ENCODE measurements at places on chromosomes 3 and 15. TPM values are rescaled to one million over a fixed set of nuclear protein-coding genes. Genes with fewer than 3 reads are reported as not detected.

DNA sequence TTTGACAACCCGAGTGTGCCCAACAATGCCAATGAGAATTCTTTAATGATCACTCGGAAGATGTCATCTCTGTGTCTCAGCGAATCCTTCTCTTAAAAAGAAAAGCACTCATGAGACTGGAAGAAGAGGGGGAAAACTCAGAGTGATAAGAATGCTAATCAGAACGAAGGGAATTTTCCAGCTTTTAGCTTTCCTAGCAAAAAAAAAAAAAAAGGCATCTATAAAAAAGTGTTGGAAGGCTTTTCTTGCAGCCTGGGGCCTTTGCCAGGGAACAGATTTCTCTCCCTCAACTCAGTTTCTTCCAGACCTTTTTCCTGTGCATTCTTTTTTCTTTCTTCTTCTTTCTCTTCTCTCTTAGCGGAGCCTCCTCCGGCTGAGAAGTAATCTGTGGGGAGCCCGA lies 80.5 kb upstream of the NEO1 start:
- no peak for DNase-seq

GRCh38 chr3:145176907-145177306 lies 984.1 kb downstream of the PLOD2 start:
- no peak for DNase-seq

DNA sequence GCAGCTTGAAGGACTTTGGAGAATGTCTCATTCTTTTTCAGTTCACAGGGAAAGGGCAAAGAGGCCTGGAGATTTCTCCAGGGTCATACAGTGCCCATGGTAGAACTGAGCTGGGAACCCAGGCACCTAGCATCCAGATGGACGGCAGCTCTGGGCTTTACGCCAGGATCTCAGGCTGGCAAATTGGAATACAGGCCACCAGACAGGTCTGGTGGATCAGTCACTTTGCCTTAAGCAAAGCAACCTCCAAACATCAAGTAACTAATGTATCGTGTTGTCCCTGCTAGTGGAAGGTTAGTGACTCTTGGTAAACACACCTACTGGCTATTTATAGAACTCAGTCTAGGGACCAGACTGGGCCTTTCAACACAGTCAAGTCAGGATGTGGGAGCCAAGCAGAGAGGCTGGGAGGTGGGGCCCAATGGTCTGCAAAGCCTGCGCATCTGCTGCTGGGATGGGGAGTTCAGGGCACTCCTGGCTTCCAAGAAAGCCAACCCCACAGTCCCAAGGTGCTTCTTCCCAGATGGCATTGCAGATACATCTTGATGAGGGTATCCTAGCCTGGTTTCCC lies 30.2 kb downstream of the RPLP1 start:
- no peak for DNase-seq

Gene DTWD1
- total RNA-seq, result 23.8 TPM

DNA sequence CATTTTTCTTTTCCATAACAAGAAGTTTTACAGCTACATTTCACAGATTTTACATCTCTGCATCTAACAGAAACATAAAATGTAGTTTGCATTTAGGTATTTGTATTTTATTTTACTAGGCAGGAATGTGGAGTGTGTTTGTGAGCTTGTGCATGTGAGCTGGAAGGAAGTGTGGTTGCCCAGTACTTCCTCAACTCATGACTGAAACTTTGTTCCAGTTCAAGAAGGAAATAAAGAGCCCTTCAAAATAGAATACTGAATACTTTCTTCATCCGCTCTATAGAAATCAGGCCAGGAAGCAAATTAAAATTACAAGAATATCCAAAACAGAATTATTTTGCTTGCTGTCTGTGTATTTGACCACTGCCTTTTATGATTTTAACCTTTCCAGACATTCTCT lies 81.3 kb downstream of the CHL1 start:
- DNase-seq, result no peak

Gene LYSMD4
- 5.6 TPM for total RNA-seq

Gene ALS2CL
- 0.96 TPM for total RNA-seq

DNA sequence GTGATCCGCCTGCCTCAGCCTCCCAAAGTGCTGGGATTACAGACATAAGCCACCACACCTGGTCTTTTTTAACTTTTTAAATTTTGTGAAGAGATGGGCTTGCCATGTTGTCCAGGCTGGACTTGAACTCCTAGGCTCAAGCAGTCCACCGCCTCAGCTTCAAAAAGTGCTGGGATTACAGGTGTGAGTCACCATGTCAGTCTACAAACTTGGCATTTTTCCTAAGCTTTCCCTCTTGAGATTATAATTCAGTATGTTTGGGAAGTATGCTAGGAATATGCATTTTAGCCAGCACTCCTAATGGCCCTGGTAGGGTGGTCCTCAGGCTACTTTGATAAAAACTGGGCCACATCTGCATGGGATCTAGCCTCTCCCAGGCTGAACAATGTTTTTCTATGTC lies 4.4 kb downstream of the WDR73 start:
- peak; percentile 29 for DNase-seq

Gene EIF4E3
- 0.11 TPM for total RNA-seq

Gene TEX55
- not detected for total RNA-seq

DNA sequence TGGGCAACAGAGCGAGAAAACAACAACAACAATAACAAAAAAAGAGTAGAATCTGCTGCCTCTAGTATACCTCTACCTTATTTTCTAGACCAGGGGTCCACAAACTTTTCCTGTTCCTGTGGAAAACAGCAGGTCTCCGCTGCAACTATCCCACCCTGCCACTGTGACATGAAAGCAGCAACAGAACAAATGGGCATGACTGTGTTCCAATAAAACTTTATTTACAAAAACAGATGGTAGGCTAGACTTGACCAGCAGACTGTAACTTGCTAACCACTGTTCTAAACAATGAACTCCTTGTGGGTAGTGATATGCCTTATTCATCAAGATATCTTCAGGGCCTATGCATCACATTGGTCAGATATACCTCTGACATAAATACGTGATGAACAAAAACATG lies 25.3 kb downstream of the POLQ start:
- no peak for DNase-seq

Gene MINAR1
- total RNA-seq, result 0.52 TPM

DNA sequence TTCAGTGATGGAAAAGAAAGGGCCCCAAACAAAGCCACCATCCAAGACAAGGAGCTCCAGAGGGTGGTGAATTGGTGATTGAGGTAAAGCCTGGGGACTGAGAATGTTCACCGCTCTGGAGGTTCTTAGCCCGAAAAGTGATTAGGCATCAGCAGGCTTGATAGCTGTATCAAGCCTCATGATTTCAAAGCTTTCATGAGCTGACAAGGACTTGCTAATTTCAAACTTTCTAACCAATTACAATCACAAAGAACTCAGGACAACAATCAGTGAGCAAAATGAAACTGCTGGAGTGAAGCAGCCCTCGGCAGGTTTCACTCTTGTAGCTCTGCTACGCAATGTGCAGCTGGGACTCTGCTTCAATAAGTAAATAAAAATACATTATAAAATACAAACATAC lies 391.3 kb downstream of the TIGIT start:
- DNase-seq, result no peak

- DNase-seq, result no peak
These were observed 220.4 kb upstream of the GADL1 start for GRCh38 chr3:31114929-31115283.

Gene CCR3
- total RNA-seq, result not detected

- no peak for DNase-seq
These were observed 13.2 kb upstream of the CCDC13 start for GRCh38 chr3:42786212-42786611.

DNA sequence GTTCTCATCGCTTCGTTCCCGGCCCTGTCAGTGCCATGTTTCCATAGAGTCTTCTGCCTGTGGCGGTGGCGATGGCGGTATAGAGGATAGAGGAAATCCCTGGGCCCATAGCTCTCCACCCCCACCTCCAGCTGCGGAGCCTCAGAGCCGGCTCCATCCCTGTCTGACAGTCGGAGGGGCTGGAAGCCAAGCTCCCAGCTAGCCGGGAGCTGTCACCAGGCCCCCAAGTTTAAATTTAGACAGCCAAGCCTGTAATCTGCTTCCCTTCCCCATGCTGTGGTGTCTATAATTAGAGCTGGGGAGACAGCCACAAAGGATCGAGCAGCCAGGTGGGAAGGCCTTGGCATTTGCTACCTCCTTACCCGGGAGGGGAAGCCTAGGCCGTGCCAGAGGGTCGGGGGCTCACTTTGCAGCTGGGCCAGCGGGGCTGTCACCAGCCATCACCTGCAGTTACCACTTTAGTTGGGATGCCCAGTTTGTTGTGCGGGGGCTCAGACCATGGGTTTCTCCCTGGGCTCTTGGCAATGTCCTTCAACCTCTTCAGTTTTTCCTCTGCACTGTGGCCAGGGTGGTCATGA lies 56.3 kb upstream of the SEC13 start:
- no peak for DNase-seq

Gene GOLGA8N
- 2.8 TPM for total RNA-seq

- no peak for DNase-seq
These were observed 606 bp downstream of the EIF2A start for GRCh38 chr3:150547045-150547741.

Gene CTDSPL
- 25.6 TPM for total RNA-seq

- DNase-seq, result peak; percentile 25
These were observed 17.7 kb upstream of the AP4E1 start for GRCh38 chr15:50890751-50891150.

DNA sequence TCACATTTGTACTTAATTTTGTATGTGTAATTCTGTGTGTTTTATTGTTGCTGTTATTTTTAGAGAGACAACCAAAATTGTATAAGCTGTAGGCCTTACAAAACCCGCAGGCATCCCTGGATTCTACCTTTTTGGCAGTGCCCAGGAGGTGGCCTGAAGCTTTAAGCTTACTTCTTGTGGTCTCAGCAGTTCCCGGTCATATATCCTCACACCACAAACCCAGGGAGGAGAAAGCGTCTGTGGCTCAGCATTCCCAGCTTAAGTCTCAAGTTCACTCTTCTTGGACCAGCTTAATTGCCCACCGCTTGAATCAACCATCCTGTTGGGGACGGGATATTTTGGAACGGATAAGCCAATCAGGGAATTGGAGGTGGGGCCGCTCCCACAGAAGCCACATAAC lies 36.7 kb downstream of the C2CD4A start:
- no peak for DNase-seq
